ENCODE measurements at places on chromosomes 1 and 21.

DNA sequence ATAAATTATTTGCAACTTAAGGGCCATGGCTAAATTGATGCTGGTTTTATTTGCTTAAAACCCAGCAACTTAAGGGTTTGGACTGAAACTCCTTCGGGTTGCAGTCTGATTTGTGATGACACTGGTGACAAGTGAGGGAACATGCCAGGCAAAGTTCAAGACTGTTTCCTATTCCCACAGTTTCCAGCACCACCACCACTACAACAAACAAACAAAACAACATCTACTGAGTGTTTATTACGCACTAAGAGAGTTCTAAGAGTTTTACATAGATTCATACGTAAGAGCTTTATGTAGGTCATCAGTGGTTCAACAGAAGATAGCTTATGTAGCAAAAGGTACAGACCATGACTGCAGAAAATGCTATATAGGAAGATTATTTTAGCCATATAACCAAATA is 1582.1 kb downstream of the BRINP3 start:
- no peak for DNase-seq

DNA sequence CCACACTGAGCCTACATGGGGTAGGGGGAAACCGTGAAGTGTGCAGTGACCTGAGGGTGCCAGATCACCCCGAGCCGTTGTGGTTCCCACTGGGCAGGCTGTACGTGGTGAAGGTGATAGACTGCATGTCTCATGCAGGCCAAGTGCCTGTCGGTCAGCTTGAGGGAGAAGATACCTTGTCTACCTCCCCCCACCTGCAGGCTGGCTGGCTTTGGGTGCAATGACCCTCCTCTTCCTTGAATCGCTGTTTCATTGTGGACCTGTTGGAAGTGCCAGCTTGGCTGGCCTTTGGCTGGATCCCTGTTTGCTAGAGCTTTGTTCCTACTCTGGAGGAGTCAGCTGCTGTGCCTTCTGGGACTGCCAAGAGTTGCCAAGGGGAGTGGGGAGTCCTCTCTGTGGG is 92.5 kb downstream of the GALNT2 start:
- no peak for DNase-seq

DNA sequence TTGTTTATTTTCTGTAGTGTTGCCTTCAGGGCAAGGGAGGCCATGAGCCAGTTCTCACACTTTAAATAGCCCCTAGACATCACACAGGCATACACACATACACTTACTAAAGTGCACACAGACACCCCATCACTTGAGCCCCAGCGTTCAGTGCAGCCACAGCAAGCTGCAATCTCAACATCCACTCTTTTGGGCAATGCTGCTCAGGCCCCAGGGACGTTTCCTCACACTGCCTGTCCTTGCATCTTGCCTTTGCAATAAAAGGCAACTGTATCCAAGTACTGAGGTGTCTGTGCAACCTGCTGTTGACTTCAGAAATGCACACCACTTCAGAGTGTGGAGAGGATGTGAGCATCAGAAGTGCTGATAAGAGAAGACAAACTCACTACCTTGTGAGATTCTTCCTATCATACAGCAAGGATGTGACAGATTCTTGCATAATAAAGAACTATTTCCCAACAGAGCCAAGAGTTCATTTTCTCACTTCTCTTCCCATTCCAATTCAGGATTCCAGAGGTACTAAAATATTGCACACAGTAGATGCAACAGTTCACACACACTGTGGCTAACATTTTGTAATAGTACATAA is 36.2 kb downstream of the IRF2BP2 start:
- peak; percentile 31 for DNase-seq

GRCh38 chr1:170114906-170115305 is 30.9 kb upstream of the NTMT2 start:
- DNase-seq: no peak

GRCh38 chr1:29838738-29839320 is 602.5 kb downstream of the PTPRU start:
- no peak for DNase-seq
